ENCODE measurements at places on chromosomes 6 and 20.

- DNase-seq = no peak
These were observed 90.7 kb upstream of the BEND6 start for GRCh38 chr6:56864171-56864616.

DNA sequence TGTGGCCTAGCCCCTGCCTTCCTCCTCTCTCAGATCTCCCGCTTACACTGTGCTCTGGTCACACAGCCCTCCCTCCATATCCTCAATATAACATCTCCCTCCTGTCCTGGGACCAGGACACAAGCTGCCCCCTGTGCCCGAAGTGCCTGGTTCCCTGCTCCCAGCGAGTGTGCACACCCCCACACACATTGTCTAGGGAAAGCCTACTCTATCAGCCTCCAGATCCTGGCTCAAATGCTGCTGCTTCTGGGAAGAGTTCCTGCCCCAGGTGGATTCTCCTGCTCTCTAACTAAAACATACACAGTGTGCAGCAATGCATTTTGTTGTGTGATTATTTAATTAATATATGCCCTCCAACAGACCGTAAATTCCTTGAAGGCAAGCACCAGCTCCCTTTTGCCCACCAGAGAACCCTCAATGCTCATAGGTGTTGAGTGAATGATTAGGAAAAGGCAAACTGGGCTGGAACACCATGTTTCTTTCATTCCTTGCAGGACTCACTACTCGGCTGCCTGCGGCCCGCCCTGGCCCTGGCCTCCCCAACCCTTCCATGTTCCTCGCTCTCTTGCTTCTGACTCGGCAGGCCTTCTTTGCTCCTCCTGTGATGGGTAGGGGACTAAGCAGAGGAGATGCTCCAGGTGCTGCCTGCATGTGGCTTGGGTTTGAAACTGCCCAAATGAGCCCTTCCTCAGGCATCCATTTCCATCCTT, 194.6 kb downstream of the ZDHHC14 start:
- no peak for DNase-seq

GRCh38 chr6:40947876-40948526, 91.0 kb downstream of the UNC5CL start:
- peak; percentile 85 for DNase-seq

DNA sequence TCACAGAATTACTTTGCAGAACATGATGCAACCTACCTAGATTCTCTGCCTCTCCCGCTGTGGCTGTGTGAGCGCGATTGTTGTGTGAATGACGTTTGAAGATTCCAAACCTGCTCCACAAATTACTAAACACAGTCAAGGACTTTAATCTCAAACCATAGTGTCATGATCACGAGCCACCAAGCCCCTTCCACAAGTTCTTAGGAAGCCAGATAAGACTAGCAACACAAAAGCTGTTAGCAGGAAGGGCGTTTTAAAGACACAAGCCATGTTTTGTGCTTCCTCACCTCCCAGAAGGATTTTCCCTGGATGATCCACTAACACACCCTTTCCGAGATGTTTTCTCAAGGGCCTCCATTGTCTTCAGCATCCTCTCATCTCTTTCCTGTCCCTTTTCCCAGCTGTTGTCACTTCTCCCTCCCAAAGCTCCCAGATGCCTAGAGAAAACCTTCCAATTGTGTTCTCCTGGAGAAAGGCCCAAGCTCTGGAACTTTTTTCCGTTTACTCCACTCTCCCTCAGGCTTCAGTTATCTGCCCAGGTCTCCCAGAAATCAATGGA, 12.8 kb downstream of the OPN5 start:
- DNase-seq = no peak

GRCh38 chr20:46357030-46357514, 48.8 kb upstream of the CDH22 start:
- DNase-seq = no peak

DNA sequence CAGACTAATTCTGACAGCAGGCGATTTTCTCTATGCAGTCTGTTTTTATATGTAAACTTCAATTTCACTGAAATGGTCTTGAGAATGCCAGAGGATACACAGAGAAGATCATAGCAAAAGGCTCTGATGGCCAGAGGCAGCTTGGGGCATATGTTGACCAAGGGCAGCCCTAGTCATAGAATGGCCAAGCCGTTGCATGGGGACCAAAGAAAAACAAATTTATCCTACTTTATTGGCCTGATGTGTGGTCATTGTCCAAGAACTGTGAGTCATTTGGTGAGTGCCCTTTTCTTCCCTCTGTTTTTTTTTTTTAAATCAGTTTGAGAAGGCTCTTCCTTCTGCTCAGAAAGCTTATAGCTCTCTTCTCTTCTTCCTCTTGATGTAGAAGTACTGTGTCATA, 5.8 kb downstream of the HDGFL1 start:
- no peak for DNase-seq

DNA sequence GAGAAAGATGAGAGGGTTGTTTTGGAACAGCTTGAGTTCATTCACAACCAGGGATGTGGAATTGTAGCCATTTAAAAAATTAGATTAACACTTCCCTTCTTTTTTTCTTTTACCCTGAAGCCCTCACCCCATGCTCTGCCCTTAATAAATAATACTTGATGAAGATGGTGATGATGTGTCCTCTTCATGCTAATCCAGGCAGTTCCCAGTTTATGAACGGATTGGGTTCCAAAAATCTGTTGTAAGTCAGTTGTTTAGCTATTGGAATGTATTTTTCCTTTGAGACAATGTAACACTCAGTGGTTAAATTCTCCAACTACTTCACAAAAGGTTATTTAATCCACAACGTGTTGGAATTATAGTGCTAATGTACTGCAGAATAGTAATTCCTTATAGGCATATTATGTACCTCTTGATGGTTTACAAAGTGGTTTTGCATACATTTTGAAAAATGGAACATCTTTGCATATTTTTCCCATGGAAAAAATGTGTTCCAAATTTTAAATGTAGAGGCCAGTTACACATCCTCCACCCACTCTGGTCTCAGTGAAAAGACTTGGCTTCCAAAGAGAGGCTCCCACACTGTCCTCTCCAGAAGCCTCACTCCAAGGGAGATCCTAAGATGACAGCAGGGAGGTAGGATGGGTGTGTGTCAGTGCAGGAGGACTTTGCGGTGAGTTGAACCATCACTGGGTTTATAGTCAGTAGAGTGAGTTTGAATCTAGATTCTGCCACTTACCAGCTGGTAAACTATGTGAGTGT, 45.8 kb upstream of the CEP162 start:
- no peak for DNase-seq

DNA sequence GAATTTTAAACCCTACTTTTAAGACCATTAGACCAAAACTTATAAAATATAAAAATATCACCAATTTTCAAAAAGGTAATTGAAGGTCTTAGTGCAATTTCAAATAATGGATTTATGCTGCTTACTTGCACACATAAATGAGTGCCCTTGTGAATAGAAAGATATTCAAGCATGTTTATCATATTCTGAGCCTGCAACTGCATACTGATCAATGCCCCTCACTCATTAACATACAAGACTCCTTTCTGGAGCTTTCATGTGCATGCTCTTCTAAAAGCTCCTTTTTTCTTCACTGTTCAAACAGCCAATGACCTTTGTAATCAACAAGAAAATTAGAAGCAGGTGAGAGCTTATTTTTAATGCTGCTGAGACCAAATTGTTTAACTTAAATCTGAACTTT, 1139.3 kb downstream of the HACE1 start:
- DNase-seq = no peak

DNA sequence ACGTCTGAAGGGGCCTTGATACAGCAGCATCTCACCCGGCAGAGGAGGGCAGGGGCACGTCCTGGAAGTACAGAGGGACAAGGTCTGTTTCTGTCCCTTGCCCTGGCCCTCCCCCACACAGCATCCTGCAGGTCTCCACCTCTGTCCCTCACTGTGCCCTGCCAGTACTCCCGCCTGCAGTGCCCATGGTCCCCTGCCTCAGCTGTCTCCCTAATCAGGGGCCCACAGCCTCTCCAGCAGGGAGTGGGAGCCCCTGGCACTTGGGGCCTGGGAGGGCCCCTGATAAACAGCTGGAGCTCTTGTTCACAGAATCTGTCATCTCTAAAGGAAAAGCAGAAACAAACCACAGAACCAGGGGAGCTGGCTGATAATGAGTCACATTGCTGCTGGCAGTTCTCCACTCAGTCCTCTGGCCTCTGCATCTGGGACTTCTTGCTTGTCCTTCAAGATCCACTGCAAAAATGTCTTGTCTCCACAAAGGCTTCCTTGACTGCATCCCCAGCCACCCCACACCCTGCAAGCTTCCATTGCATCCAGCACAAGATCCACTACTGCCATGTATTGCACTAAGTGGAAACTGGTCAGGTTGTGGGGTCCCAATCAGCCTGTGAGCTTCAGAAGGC, 33.2 kb upstream of the TAF8 start:
- peak; percentile 63 for DNase-seq

DNA sequence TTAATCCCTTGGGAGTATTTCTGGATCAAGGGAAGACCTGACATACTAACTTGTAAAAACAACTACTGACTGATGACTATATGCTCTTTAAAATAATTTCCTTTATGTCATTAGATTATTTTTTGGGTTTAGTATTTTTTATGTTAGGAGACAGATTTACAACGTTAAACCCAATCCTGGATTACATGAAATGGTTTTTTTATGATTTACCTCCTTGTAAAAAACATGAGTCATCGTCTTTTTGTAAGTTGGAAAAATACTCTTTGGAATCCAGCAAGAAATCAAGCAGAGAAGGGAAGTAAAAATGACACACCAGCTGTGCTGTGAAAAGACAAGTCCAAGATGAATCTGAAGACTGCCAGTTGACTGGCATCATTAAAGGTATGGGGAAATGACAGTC, 6.7 kb downstream of the STK4 start:
- no peak for DNase-seq

DNA sequence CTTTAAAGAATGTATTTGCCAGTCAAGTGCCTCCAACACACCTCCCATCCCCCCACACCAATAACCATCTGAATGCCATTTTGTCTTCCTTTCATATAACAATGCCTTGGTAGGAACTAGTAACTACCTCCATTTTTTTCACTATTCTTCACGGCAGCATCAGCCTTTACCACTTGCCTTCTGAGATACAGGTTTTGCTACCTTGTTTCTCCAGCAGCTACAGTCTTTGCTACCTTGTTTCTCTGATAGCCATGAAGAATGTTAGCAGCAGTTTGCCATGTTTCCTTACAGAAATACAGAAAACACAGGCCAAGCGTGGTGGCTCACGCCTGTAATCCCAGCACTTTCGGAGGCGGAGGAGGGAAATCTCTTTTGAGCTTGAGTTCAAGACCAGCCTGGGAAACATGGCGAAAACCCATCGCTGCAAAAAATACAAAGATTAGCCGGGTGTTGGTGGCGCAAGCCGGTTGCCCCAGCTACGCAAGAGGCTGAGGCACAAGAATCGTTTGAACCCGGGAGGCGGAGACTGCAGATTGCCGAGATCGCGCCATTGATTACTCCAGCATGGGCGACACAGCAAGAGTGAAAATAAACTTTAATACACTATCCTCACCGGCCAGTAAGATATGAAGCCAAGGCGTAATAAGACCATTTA, 100.9 kb downstream of the HFE start:
- DNase-seq = peak; percentile 29

DNA sequence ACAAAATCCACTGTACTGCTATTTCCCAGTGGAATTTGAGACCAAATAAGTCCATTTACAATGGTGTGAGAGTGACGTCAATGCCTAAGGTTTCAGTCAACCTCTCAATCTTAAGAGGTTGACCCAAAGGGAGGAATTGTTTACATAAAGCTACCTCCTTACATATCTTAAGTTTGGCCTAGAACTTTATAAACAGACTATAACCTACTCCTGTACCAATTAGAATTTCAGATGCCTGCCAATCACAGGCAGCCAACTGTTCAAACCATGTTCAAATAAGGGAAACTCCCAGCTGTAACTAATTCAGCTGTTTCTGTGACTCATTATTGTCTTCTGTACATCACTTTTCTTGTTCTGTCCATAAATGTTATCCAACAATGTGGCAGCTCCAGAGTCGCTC, 14.5 kb downstream of the LGSN start:
- DNase-seq = peak; percentile 13

DNA sequence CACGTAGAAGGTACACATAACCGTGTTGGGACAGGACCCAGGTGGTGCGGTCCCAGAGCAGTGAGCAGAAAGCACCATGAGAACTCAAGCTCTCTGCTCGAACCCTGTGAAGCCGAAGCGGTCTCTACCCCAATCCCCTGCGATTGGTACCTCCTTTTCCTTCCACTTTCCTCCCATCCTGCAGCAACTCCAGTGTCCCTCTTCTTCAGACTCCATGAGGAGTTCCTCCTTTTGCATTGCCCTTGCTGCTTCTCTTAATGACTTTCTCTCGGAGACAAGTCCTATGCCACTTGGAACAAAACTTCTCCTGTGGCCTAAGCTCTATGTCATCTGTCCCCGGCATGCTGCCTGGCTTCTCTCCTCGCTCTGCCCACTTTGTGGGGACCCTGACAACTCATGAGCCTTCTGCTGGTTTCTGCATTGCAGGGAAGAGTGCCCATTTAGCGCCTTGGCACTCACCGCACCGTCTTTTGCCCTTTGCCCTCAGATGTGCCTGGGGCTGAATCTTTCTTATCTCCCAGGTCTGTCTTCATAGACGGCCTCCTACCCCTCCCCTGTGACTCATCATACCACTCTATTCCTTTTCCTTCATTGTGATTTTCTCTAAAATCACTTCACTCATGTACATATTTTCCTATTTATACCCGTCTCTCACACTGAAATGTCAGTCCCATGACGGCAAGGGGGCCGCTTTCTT, 9.2 kb upstream of the ZNF831 start:
- no peak for DNase-seq

- DNase-seq = no peak
These were observed 4.7 kb downstream of the NOL4L start for GRCh38 chr20:32580219-32580969.

GRCh38 chr6:143965503-143966171, 42.4 kb downstream of the PLAGL1 start:
- DNase-seq = peak; percentile 5

All from bronchial epithelial cell (primary cell).